ENCODE measurements at places on chromosomes 6 and 20.

DNA sequence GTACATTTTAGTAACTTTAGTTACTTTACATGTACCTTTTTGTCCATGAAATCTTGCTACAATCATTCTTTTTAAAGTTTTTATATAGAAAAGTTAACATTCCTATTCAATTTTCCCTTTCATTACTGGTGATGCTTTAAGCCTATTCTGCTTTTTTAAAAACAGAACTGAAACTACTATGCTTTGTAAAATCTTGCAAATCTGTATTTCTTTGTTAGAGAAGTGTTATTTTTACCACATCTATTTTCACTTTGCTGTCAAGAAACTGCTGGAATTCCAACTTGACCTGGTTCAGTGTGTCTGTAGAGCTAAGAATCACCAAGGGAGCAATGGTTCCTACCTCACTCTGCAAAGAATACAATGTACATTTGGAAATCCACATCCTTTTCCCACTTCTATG lies 21.8 kb upstream of the SAMD5 start:
- no peak for DNase-seq

- no peak for DNase-seq
Measured at GRCh38 chr6:20805021-20805420, 270.8 kb downstream of the CDKAL1 start.

DNA sequence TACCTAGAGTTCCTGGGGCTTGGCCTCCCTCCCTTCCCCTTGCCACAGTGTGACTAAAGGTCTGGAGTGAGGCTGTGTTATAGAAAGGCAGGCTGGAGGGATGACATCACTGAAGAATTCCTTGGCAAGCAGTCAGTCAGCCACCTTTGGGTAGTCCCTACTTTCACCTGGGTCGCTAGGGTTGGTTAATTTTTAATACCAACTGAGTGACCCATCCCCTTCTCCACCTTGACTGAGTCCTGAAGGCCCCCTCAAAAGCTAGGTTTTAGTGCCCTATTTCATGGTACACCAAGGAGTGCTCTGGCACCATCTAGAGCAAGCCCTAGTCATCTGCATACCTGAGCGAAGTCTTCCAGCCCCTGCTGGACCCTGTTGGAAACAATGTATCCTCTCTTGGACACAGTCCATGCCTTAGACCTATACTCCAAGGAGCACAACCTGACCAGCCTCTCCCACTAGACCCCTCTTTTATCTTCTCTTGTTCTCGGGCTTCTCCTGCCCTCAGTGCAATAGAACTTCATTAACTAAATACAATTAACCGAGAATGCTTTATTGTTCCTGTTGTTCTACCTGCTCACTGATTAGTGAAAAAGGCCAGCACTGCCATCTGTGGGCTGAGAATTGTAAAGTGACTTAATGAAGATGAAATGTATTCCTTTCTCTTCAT lies 44.6 kb downstream of the RIN2 start:
- no peak for DNase-seq

GRCh38 chr6:117958536-117958935 lies 51.5 kb downstream of the SLC35F1 start:
- no peak for DNase-seq

- no peak for DNase-seq
Measured at GRCh38 chr6:7650878-7651277, 60.9 kb downstream of the SNRNP48 start.

- no peak for DNase-seq
Measured at GRCh38 chr6:156840606-156841005, 63.4 kb downstream of the ARID1B start.

GRCh38 chr20:13543783-13544182 lies 94.9 kb downstream of the TASP1 start:
- DNase-seq, result no peak

- DNase-seq, result no peak
Measured at GRCh38 chr6:155013457-155013876, 18.4 kb downstream of the TIAM2 start.

DNA sequence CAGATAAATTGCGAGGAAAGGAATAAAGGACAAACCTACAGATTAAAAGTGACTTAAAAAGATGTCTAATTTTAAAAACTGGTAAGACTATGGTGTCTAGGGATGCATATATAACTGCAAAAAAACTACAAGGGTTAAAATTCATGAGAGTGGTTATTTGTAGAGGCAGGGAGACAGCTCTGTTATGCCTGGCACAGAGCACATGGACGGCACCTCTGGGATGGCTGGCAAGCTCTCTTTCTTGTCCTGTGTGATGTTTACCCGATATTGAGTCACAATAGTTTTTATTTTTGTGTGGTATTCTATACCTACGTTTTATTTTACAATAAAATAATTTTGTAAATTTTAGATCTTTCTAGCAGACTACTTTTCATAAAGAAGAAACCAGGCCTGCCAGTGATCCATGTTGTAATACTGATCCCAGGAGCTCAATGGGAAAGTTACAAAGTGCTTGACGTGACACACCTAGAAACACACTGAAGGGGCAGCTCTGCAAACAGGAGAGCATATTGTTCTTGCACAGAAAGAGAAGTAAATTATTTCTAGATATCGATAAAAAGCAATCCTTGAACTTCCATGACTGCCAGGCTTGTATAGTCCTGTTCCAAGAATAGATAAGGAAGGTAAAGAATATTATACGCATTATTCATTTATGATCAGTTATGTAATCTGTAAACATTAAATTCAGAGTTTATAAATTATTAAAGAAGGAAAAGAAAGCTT lies 290.0 kb downstream of the PTPRK start:
- no peak for DNase-seq

- DNase-seq, result no peak
Measured at GRCh38 chr6:4647414-4648365, 128.5 kb upstream of the CDYL start.

GRCh38 chr6:119966484-119966883 lies 616.9 kb upstream of the MAN1A1 start:
- no peak for DNase-seq

- no peak for DNase-seq
Measured at GRCh38 chr20:49765846-49766541, 46.6 kb upstream of the SLC9A8 start.

- no peak for DNase-seq
Measured at GRCh38 chr20:419556-420165, 11.6 kb downstream of the RBCK1 start.

DNA sequence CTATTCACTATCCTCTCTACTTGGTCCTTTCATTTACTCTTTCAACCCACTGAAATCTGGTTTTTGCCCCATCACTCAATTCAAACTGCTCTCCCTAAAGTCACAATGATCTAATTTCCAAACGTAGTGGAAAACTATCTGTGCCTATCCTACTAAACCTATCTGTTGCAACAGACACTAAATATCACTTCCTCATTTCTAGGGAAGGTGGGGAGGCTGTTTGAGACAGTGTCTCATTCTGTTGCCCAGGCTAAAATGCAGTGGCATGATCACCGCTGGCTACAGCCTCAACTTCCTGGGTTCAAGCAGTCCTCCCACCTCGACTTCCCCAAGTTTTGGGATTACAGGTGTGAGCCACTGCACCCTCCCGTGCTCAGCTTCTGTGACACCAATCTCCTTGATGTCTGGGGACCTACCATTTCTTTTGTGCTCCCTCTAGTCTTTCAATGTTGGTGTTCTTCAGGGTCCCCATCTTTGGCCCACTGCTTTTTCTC lies 8.8 kb downstream of the RANBP9 start:
- no peak for DNase-seq

Data from T-helper 2 cell (primary cell).